ENCODE measurements at places on chromosomes 1 and 21.

DNA sequence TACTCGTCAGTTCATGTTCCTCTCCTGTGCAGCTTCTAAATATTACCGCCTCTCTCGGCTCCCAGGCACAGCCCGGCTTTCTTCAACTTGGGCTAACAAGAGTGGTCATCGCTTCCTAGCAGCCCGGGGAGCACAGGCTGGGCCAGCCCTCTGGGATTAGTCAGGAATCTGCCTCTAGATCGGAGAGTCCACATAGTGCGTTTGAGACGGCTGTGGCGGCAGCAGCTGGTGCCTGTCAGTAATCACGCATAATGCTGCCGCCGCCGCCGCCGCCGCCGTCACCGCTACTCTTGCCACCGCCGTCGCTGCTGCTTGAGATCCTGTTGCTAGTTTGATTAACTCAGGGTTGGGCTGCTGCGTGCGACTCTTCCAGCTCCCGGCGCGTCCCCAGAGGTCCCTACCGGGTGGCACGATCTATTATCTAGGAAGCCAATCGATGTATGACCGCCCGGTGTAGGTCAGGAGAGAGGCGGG lies at the start of gene RXRG:
TSS of gene RXRG (minus strand) at position 230 of the 474 bp plus-strand sequence. CDS start 233 bp downstream, outside the sequence.
- DNase-seq, result no peak

DNA sequence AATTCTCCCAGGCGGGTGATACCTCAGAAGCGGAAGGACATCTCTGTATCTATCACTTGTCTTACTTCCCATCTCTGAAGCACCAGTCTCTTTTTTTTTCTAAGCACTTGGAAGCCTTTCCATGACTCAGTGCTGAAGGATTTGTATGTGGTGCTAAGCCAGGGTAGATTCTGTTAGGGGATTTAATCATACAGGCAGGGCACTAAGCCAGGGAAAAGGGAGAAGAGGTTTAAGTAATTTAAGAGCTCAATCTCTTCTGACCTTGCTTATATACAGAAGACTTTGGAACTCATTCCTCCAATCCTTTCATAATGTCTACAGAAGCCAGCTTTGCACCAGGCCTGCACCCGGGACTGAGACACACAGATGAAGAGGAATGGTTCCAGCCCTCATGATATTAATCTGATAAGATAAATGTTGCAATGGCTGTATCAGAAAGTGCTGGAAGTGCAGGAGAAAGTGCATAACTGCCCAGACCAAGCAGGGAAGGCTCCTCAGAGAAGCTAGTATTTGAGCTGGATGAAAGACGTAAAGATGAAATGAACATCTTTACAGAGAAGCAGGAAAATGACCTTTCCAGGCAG lies 11.0 kb downstream of the FAM163A start:
- no peak for DNase-seq

- no peak for DNase-seq
Observed at GRCh38 chr1:234327577-234328164, 45.6 kb upstream of the COA6 start.

- DNase-seq, result no peak
Observed at GRCh38 chr1:50132347-50132894, 23.7 kb downstream of the ELAVL4 start.

- no peak for DNase-seq
Observed at GRCh38 chr1:43549921-43550597, 19.4 kb downstream of the PTPRF start.
